ENCODE measurements at places on chromosomes 6 and 20.

- DNase-seq: no peak
Observed at GRCh38 chr20:62569615-62570014, 72.7 kb upstream of the SLCO4A1 start.

- no peak for DNase-seq
Observed at GRCh38 chr20:375265-375889, 5.2 kb upstream of the TRIB3 start.

- DNase-seq: no peak
Observed at GRCh38 chr6:89993411-89993810, 99.1 kb downstream of the GJA10 start.

DNA sequence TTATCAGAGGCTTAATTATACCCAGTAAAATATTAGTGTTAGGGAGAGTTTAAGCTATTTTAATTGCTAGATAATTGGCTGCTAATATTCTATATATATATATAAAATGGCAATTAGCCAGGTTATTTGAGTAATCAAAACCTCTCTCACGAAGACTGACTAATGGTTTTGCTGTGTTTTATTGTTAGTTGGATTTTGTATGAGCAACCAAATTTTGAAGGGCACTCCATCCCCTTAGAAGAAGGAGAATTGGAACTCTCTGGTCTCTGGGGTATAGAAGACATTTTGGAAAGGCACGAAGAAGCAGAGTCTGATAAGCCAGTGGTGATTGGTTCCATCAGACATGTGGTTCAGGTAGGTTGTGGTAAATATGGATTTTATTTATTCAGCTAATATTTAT, 102.2 kb downstream of the RTN4IP1 start:
- DNase-seq: no peak

- no peak for DNase-seq
Observed at GRCh38 chr20:20095114-20095872, 43.0 kb downstream of the CFAP61 start.

GRCh38 chr6:15736297-15736696, 73.5 kb upstream of the DTNBP1 start:
- DNase-seq: no peak

DNA sequence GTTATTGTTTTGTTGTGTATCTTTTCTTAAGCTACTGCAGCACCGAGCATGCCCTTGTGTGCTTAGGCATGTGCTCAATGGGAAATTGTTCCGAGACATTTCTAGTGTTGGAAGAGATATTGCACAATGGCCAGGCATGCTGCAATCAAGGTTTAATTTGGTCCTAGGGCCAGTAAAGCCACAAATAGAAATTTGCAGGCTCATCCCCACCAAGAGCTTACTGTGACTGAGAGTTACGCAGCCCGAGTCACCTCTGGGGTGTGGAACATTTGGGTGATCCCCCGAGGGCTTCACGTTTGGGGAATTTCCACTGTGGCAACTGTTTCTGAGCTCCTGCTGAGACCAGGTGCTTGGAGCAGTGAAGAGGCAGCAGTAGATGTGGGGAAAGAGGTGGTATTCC, 65.8 kb downstream of the ADTRP start:
- DNase-seq: no peak

- DNase-seq: no peak
Observed at GRCh38 chr6:134010974-134011373, 41.5 kb downstream of the SLC2A12 start.

DNA sequence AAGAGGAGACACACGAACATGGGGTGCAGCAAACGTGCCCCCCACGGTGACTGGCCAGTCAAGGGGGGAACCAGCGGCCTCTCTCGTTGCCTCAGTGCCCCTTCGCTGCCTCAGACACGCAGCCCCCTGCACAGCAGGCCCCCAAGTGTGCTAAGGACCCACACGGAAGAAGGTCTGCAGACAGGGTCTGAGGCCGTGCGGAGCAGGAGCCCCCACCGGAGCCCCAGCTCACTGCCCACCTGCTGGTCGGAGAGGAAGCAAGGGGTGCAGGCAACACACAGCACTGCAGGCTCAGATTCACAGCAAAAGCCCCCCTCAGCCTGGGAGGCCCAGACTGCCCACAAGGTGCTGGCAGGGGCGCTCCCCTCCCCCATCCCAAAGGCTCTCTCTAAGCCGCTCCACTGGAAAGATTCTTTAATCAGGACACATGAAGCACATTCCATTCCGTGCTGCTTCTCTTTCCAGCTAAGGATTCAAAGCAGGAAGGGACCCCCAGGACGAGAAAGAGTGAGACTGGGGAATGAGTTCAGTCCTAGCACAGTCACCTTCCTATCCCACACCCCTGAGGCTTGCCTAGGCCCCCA, 105.1 kb downstream of the SLC23A2 start:
- DNase-seq: no peak

GRCh38 chr20:44701118-44701857, 13.9 kb upstream of the CCN5 start:
- no peak for DNase-seq

DNA sequence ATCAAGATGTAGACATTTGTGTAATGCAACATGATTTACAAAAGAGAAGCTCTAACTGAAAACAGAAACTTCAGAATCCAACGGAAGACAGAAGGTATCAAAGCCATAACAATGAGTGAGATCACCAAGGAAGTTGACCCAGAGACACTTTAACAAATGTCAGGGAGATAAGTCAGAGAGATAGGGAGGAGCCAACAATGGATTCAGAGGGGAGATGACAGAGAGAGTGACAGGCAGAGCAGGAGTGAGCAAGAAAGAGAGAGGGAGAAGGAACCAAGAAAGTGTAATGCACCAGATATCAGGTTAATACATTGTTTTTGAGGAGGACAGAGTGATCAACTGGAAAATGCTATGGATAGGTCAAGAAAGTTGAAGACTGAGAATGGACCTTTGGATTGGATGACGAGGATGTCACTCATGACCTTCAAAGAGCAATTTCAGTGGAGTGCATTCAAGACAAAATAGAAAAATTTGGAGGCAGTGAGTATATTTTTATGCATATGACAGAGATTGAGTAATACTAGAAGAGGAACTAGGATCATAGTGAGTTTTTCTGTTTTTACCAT, 86.6 kb downstream of the TRDN start:
- DNase-seq: no peak

DNA sequence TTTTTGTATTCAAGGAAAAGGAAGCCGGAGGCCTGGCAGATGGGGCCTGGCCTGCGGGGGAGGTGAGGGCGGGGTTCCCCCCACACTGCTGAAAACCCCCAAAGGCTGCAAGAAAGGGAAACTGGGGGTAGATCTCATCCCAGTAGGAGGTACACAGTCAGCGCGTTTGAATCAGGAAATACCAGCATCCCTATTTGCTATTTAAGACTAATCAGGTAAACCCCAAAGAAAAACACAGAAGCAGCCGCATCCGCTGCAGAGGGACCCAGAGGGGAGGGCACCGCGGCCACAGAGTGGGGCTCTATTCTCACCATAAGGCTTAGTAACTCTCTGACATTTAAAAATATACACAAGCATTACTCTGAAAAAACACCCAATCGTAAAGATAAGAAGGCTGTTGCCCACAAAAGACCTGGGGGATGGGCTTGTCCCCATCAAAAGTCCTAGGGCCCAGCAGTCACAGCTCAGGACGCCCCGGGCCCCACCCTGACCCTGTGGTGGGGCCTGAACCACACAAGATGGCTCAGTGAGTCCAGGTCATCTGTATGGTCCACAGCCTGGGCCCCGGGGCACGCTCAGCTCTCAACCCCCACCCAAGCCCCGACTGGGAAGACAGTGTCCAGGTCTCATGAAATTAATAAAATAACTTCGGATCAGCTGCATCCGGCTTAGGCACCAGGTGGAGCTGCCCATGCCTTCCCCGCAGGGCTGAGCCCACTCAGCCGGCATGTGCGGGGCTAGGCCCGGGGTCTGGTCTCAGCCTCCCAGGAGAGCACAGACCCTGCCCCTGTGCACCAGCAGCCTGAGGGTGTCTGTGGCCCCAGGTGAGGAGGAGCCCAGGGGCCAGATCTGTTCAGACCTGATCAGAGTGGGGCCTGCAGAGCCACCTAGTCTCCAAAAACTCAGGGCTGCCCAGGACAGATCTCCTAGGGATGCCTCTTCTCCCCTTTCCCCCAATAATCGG, 31.0 kb downstream of the KCNQ2 start:
- no peak for DNase-seq

GRCh38 chr6:16766043-16766536, 4.8 kb upstream of the ATXN1 start:
- no peak for DNase-seq

DNA sequence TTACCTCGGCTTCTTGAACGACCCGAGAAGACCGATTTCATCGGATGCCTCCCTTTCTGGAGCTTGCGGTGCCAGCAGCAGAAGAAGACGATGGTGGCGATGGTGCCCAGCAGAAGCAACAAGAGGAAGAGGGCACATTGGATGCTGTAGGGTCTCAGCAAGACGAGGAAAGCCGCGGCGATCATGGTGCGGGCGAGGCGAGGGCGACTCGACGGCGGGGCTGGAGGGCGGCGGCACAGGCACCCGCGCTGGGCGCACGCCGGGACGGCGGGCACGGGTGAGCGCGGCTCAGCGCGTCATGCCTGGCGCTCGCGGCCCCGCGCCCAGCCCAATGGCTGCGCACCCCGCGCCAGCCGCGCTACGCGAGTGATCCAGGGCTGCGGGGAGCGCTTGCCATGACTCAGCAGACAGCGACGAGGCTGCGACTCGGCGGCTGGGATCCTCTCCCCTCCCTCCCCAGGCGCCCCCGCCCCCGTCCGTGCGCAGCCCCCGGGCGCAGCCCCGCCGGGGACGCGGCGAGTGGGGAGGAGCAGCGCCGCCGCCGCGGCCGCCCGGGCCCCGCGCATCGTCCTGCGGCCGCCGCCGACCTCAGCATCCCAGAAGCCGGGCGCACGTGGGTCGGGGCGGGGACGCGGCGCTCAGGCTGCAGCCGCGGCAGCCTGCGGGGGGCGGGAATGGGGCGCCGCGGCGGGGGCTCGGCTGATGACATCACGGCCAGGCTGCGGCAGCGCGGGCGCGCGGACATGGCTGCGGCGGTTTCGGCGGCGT, at the start of gene BEND6:
BEND6 (plus strand) TSS at position 705 of the 768 bp plus-strand sequence. CDS start 26,704 bp downstream, outside the sequence.
- peak; percentile 74 for DNase-seq

- no peak for DNase-seq
Observed at GRCh38 chr6:161035182-161035980, 43.8 kb downstream of the MAP3K4 start.

GRCh38 chr20:3121955-3122610, 37.6 kb upstream of the AVP start:
- no peak for DNase-seq

DNA sequence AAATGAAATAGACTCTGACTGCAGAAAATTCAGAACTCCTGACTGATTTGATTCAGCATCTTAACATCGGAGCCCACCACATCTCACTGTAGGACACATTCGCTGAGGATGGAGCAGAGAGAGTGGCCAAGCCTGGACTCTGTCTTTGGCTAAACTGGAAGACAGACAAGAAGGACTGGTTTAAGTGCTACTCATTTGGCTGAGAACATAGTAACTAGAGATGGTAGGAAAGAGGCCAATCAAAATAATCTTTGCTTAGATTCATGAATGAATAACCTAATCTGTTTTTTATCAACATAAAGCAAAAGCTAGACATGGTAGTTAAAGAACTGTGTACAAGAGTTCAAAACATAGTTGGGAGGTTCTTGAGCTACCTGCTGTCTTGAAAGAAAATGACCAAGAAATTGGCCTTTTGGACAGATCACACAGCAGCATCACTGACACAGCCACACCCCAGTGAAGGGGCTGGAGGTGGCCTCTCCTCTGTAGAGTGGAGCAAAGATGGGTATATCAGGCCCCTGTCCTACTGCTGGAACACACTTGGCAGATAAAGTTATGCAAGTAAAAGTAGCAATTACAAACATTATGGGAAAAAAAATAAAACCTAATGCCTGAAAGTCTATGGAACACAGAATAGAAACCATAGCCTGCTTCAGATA, 87.1 kb upstream of the NT5E start:
- no peak for DNase-seq

- no peak for DNase-seq
Observed at GRCh38 chr20:15794409-15794808, 778.8 kb downstream of the KIF16B start.

- no peak for DNase-seq
Observed at GRCh38 chr6:156884306-156884705, 107.1 kb downstream of the ARID1B start.

DNA sequence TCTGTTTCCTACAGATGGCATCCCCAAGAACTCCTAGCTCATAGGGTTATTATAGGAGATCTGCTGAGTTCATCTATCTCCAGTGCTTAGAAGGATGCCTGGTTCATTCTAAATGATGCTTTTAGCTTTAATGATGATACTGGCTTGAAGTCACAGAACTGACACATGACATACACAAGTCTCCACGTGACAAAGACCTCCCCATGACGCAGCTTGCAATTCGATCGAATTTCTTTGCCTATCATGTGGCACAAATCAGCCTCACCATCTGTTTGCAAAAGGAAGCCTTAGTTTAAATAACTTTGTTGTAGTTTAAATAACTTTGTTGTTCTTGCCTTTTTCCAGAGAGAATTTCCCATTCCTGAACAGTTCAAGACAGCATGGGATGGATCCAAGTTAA, 44.1 kb upstream of the FAM8A1 start:
- DNase-seq: no peak

DNA sequence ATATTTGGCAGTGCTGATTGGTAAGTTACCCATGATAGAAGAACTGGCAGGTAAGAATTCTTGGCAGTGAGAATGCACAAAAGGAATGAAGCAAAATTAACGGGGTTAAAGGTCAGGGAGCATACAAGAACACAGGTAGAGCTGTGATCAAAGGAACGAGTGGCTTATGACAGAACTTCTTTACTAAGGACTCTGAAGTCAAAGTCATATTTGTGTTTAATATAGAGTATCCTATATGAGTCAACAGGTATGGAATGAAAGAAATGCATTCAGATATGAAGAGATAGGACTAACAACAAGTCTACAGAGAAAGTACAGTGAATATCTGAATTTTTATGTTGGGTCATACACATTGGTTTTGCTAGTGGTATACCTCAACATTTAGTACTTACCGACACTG, 209.0 kb upstream of the CITED2 start:
- no peak for DNase-seq

- no peak for DNase-seq
Observed at GRCh38 chr6:126720304-126720703, 380.4 kb downstream of the CENPW start.

GRCh38 chr6:169230946-169231789, 22.5 kb downstream of the THBS2 start:
- no peak for DNase-seq

DNA sequence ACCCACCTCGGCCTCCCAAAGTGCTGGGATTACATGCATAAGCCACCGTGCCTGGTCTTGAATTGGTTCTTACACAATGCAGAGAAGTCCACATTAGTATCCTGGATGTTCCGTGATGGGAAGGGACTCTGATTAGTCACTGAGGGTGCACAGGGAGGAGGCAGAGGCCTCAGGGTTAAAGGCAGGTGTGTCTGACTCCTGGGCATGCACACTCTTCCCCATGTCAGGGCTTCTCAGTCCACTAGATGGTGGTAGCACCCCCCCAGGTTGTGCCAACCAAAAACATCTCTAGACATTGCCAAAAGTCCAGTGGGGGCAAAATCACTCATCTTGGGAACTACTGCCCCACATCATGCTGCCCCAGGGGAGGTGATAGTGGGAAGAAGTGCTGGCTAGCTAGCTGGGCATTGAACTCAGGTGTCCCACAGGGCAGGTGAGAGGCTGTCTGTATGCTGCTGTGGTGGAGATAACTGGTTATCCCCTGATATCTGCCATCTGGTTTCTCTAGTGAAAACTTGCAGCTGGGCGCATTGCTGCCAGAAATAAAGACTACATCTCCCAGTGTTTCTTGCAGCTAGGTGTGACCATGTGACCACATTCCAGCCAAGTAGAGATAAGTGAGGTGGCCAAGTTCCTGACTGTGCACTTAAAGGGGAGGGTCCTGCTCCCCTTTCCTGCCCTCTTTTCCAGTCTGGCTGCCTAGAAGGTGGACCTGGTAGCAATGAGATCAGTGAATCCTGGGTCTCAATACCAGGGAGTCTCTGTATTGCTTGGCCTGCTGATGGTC, 8.4 kb upstream of the NSFL1C start:
- no peak for DNase-seq
